RKO (cell line): ENCODE measurements at places on chromosomes 13 and 19.

DNA sequence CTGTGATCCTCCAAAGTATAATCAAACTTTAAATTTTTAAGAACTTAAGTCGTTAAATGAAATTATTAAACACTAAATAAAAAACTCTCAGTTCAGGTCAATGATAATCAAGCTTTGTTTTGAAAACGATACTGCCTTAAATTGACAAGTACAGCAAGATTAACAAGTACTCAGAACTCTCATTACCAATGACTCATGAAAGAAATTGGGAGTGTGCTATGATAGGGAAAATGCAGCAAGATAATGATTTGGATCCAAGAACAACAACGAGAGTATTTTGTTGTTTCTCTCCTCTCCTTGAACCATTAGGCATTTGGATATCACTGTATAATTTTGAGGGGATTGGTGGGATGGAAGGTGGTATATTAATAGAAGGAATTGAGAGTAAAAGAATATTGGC is 10.2 kb downstream of the N4BP2L2 start:
- DNase-seq = no peak

GRCh38 chr19:2848616-2849015 is 7.3 kb downstream of the ZNF555 start:
- DNase-seq = no peak

- peak; percentile 91 for DNase-seq
These were observed 20.8 kb downstream of the LAIR2 start for GRCh38 chr19:54523403-54523802.

DNA sequence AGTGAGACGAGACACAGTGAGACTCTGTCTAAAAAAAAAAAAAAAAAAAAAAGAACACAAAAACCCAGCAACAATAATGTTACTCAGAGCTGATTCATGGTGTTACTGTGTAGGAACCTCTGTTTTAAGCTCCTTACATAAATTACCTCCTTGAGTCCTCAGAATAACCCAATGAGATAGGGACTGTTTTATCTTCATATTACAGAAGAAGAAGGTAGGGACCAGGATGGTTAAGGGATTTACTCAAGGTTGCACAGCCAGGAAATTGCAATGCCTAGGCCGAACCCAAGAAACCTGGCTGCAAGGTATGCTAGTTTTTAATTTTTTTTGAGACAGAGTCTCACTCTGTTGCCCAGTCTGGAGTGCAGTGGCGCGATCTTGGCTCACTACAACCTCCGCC is 1.5 kb upstream of the DAND5 start:
- DNase-seq = peak; percentile 62

- DNase-seq = no peak
These were observed 24.2 kb downstream of the PCDH20 start for GRCh38 chr13:61391426-61391825.

- DNase-seq = peak; percentile 77
These were observed 3.6 kb upstream of the CD37 start for GRCh38 chr19:49331616-49332055.

- DNase-seq = peak; percentile 62
These were observed 485 bp downstream of the CRYL1 start for GRCh38 chr13:20525144-20525600.

- DNase-seq = peak; percentile 30
These were observed 517.7 kb downstream of the MYO16 start for GRCh38 chr13:109146912-109147647.

- no peak for DNase-seq
These were observed 422.0 kb downstream of the FGF14 start for GRCh38 chr13:101979825-101980224.

- no peak for DNase-seq
These were observed 12.1 kb downstream of the AKAP8 start for GRCh38 chr19:15367439-15367838.

DNA sequence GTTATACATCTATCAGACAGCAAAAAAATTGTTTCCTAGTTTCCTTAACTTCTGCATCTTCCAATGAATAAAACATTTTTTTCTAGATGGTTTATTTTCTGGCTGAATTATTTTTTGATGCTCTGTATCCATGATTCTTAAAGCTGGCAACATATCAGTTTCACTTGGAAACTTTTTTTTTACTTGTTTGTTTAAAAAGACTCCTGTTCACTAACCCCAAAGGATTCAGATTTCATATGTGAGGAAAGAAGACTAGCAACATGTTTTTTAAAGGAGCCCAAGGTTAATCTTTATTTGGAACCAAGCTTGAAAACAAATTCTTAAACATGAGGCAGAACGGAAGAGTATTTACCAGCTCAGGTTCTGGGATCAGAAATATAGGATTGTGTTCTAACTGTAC is 632.3 kb downstream of the SLITRK6 start:
- no peak for DNase-seq

DNA sequence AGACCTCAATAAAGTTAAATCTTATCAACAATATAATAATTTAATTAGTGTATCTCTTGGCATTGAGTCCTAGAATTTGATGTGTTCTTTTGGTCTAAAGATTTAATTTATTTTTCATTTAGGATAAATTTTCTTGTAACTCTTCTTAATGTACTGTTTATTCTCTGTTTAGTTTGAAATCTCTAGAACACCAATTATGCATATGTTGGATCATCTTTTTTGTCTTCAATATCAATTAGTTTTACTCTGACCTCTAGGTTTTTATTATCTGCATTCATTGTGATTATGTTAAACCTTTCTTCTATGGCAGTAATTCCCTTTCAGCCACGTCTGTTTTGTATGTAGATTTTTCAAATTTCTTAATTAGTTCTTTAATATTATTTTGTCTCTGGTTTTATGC is 93.8 kb upstream of the ARHGEF7 start:
- no peak for DNase-seq
